CD8-positive, alpha-beta T cell (primary cell): ENCODE measurements at places on chromosomes 7 and 10.

DNA sequence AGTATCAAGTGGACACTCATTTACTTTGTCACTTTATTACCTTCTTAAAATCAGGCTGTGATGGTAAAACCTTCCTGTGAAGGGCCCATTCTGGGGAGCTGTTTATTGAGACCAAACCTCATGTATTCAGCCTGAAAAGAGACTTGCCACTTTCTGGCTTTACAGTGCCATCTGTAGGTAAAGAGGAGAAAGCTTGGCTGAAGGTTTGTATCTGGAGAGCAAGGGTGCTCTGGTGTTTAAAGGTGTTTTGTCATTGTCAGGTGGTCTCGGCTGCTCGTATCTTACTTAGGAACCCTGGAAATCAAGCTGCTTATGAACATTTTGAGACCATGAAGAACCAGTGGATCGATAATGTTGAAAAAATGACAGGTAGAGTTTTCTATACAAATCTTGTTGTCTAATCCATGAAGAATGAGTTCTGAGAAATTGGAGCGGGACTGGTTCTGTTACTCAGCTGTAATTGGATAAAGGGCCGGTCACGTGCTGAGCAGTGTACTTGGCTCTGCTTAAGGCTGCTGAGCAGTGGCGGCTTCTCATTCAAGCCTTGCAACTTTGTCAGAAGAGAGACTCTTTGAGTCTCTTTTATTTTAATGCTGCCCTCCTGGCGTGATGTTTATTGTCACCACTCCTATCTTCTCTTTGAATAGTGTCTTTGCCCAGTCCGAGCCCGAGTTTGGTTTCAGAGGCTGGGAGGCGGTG, 46.9 kb downstream of the AP3M1 start:
- DNase-seq: peak; percentile 14

DNA sequence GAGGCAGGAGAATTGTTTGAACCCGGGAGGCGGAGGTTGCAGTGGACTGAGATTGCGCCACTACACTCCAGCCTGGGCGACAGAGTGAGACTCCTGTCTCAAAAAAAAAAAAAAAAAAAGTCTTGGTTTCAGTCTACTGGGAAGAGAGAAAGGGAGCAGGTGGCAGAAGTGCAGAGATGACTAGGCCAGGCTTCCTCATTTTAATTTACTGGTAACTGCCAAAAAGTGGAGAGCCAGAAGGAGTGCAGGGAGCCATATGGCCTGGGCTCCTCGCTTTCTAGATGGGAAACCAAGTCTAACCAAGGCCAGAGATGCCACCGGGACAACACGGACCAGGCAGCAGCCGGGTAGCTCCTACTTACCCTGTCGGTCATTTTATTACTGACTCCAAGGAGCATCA, 12.2 kb downstream of the SEPHS1 start:
- DNase-seq: no peak

DNA sequence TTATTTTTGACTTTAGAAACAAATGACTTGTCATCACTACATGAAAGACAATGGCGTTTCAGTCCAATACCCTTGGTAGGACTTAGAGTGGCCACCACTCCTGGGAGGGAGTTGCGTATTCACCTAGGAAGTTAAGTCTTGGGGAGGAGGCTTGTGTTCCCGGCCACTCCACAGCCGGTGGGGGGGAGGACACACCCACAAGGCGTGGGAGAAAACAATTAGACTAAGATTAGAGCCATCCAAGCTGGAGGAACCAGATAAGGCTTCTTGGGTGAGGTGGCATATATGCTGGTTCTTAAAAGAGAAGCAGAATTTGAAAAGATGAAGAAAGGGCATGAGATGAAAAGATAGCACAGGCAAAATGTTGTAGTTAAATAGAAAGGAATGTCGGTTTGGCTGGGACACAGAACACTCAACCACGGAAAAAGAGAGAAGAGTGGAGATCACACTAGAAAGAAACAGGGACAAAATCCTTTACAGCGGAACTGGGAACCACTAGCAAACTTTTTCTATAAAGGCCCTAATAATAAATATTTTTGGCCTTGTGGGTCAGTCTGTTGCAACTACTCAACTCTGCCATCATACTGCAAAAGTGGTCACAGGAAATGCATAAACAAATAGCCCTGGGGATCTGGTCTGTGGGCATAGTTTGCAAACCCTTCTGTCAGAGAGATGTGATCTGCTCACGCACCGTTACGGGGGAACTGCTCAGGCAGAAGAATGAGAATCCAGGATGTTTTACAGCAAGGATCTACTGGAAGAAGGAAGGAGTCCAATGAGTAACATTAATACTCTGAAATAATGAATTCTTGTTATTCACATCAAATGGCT, 651.8 kb downstream of the PARD3 start:
- DNase-seq: no peak

- no peak for DNase-seq
These were observed 267.8 kb downstream of the SH2D4B start for GRCh38 chr10:80805343-80806020.
